Eye (tissue), 1 donor: ENCODE measurements at places on chromosomes 16 and 17.

DNA sequence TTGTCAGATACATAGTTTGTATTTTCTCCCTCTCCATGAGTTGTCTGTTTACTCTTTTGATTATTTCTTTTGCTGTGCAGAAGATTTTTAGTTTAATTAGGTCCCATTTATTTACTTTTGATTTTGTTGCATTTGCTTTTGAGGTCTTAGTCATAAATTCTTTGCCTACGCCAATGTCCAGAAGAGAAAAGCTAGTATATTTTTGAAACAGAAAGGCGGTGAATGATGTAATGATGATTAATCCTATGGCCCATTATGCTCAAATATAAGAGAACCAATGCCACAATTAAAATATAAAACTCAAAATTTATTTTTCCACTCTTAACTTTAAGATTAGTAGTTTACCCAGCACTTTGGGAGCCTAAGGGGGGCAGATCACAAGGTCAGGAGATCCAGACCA is 59.8 kb upstream of the SMIM36 start:
- no peak for DNase-seq

- DNase-seq, result no peak
Observed at GRCh38 chr16:58421529-58421928, 29.3 kb downstream of the GINS3 start.

- DNase-seq, result no peak
Observed at GRCh38 chr16:25269879-25270278, 12.2 kb upstream of the ZKSCAN2 start.

GRCh38 chr17:51154176-51154575 is 817 bp downstream of the NME1 start:
- DNase-seq, result peak; percentile 48

DNA sequence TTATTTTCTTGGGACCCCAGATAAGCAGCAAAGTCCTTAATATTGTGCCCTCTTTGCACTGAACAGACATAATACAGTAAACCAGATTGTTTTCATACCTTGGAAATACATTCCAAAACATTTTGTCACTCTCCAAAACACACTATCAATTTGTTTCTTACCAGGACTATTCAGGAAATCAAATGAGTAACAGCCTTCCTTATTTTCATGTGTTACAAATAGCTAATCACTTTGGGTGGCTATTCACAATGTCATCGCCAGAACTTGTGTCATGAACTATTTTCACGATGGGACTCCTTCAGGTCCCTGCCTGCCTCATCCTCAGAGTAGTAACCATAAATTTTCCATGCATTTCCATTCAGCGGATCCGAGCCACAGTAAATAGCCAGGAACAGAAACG is 104.5 kb downstream of the MAP2K6 start:
- DNase-seq, result no peak

GRCh38 chr17:9612006-9612405 is 33.3 kb upstream of the USP43 start:
- DNase-seq, result peak; percentile 16

- DNase-seq, result no peak
Observed at GRCh38 chr16:56245197-56245596, 53.9 kb downstream of the GNAO1 start.

GRCh38 chr17:42783062-42783790 is 2.8 kb downstream of the WNK4 start:
- DNase-seq, result no peak
